ENCODE measurements at places on chromosomes 1 and 21.

GRCh38 chr1:168637350-168637991 is 61.1 kb downstream of the XCL1 start:
- DNase-seq: no peak

DNA sequence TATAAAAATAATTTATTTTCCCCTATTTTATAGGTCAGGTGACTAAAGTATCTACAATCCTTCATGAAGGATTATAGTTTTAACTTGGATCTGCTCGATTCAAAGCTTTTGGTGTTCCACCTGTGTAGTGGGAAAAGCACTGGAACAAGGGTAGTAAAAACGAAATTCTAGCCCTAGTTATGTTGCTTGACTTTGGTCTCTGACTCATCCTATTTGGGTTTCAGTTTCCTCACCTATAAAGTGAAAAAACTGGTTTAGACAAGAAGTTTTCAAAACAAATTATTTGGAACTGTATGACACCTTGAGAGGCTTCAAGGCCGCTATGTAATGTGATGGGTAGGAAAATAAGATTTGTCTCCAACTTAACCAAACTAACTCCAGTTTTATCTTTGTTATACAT is 505.2 kb upstream of the ZRANB2 start:
- no peak for DNase-seq

DNA sequence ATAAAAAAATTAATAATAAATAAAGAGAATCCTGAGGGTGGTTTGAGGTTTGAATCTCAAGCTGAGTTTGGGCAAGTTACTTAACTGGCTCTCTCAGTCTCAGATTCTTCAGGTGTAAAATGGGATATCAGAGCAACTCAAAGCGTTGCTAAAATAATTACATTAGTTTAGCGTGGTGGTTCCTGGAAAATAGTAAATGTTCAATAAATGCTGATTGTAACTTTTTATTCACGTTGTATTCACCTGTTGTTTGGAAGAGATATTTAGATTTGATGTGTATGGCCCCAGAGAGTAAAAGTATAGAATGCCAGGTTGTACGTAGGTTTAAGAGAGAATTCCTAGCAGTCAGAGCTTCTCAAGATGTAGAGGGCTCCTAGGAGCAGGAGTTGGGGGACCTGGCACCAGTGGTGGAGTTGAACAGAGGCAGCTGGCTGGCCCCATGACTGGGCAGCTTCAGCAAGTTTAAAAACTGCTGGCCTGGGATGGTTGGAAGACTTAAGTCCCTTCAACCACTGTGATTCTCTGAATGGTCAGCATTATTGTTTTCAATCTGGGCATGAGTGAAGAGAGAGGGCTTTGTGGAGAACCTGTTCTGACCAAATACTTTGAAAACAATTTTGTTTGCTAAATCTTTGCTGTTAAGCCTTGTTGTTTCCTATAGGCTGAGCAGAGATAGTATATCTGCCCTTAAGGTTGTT is 22.4 kb downstream of the PRCC start:
- DNase-seq: no peak

DNA sequence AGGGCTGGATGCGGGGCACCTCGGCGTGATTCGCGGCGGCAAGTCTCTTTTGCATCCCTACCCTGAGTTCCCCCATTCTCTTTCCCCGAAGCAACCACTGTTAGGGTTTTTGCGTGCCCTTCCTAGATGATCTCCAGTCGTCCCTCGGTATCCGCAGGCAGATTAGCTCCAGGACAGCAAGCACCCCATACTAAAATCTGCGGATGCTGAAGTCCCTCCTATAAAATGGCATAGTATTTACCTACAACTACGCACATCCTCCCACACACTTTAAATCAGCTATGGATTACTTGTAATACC is 22.8 kb upstream of the CFAP126 start:
- no peak for DNase-seq

GRCh38 chr21:45363921-45364467 is 41.0 kb upstream of the COL18A1 start:
- peak; percentile 60 for DNase-seq

- no peak for DNase-seq
Observed at GRCh38 chr1:199759268-199759730, 268.2 kb upstream of the NR5A2 start.

GRCh38 chr1:16276302-16277030 is 39.5 kb upstream of the CPLANE2 start:
- DNase-seq: no peak

- no peak for DNase-seq
Observed at GRCh38 chr1:51341876-51342496, 11.6 kb upstream of the TTC39A start.

DNA sequence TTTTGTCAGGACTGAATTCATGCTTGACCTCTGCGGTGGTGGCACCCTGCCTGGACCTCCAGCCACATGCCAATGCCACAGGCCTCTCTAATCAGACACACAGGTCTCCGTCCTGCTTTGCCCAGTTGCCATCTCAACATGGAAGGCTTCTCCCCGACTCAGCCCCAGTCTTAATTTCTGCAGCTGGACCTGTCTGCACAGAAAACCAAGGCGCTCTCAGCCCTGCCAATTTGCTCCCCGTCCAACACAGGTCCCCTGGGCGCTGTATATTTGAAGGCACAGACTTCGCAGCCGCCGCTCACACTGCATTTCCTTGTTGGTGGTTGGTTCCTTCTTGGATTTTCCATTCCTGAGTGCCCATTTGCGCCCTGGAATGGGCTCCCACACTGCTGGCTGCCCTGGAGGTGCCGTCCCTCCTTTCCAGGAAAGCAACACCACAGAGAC is 28.0 kb upstream of the PLEKHG5 start:
- no peak for DNase-seq

DNA sequence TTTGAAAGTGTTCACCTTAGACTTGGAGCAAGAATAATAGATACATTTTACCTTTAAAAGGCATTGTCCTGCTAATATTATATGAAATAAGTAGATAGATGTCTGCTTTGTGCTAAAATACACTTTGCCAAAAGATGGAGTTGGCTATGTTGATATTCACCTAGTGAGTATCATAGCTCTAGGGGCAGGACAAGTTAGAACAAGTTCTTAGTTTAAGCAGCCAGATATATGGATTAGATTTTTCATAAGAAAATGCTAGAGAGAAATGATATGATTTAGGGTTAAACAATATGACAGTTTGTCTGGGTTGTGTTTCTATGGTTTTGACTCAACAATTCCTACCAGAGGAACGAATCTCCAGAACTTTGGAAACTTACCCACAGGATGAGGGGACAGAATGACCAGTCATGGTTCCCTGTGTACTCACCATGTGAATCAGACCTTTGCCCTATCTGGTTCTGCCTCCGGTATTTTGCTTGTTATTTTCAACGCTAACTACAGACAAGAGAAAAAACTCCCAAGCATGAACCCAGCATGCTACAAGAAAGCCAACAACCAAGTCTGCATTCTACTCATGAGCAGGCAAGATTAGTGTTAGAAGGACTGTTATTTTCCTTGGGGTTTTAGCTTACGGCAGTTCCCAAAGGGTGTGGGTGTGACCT is 1.7 kb downstream of the F5 start:
- DNase-seq: no peak

GRCh38 chr1:232709386-232709785 is 79.5 kb upstream of the SIPA1L2 start:
- no peak for DNase-seq

- no peak for DNase-seq
Observed at GRCh38 chr1:217251121-217251520, 379.8 kb downstream of the GPATCH2 start.

DNA sequence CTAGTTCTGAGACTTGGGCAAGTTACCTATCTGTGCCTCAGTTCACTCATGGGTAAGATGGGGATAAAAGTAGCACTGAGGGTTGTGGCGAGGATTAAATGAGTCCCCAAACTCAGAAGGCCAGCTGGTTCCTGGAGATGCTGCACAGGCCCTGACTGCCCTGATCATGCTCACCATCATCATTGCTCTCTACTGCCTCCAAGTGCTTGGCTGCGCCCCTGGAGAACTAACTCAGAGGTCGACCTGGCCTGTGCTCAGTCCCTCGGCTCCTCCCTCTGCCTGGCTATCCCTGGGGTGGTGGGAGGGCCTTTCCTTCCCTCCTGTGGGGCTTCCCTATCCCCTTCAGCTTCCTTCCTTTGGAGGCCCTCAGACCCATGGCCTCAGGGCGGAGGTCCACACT is 5.6 kb downstream of the SLC5A9 start:
- no peak for DNase-seq

- DNase-seq: no peak
Observed at GRCh38 chr1:207027206-207027777, 5.3 kb downstream of the C1orf116 start.
